ENCODE measurements at places on chromosomes 7 and 10.
A peak's percentile ranks its signal among the peaks of the same experiment; 100 is the strongest.

GRCh38 chr7:71454981-71455380 is 323.0 kb downstream of the GALNT17 start:
- DNase-seq: no peak

DNA sequence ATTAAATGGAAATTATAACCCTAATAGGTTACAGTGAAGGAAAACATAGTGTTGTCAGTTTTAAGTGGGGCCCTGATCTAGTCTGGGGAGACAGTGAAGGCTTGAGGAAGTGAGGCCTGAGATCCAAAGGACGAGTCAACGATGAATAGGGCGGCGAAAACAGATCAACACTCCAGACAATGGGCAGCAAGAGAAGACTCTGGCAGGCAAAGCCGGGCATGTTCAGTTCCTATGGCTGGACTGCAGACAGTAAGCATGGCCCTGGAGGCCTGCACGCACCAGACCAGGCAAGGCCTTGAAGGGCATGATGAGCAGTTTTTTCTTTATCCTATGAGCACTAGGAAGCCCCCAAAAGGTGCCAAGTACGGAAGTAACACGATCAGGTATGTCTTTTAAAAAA is 127.8 kb downstream of the RNF216 start:
- no peak for DNase-seq

DNA sequence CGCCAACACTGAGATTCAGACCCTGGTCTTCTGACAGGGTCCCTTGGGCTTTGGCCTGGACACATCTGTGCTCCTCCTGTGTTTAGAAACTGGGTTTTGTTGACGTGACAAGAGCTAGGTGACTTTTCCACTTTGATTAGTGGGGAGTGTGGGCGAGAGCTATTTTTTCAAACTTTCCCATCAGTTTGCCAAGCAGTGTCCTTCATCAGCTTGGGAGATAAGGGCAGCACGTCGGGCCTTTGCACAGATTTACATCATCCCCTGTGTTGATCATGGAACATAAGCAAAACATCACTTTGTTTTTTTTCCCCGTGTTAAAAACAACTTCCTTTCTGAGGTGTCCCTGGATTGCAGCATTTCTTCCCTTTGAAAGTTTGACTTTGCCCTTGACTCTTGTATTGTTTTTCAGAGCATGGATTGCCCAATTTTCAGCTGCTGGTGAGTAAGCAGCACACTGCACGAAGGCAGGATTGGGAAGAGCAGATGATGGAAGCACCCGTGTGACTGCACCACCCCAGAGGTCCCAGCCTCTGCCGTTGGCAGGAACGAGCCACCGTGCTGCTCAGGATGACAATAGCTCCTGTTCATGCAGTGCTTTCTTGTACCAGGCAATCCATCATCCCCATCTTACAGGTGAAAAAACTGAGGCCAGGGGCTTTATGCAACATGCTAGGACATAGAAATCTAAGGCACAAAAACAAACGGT is 6.4 kb upstream of the IGFBP1 start:
- no peak for DNase-seq

- peak; percentile 46 for DNase-seq
Measured at GRCh38 chr7:103989785-103990767, 618 bp upstream of the RELN start.

GRCh38 chr7:2838873-2839578 is 5.1 kb downstream of the GNA12 start:
- peak; percentile 26 for DNase-seq

GRCh38 chr10:117226813-117227451 is 14.0 kb upstream of the SLC18A2 start:
- DNase-seq: peak; percentile 69

DNA sequence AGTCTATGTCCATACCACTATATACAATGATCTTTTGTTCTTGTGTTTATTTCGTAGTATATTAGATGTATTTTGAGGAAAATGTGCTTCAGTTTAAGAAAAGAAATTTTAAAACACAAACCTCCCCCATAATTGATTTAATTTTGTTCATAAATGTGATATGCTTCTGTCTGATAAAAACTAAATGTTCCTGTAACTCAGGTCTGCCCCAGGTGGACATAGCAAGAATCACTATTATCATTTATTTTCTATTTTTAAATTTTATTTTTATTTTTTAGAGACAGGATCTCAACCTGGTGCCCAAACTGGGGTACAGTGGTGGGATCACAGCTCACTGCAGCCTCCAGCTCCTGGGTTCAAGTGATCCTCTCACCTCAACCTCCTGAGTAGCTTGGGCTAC is 43.2 kb downstream of the BEND7 start:
- no peak for DNase-seq

DNA sequence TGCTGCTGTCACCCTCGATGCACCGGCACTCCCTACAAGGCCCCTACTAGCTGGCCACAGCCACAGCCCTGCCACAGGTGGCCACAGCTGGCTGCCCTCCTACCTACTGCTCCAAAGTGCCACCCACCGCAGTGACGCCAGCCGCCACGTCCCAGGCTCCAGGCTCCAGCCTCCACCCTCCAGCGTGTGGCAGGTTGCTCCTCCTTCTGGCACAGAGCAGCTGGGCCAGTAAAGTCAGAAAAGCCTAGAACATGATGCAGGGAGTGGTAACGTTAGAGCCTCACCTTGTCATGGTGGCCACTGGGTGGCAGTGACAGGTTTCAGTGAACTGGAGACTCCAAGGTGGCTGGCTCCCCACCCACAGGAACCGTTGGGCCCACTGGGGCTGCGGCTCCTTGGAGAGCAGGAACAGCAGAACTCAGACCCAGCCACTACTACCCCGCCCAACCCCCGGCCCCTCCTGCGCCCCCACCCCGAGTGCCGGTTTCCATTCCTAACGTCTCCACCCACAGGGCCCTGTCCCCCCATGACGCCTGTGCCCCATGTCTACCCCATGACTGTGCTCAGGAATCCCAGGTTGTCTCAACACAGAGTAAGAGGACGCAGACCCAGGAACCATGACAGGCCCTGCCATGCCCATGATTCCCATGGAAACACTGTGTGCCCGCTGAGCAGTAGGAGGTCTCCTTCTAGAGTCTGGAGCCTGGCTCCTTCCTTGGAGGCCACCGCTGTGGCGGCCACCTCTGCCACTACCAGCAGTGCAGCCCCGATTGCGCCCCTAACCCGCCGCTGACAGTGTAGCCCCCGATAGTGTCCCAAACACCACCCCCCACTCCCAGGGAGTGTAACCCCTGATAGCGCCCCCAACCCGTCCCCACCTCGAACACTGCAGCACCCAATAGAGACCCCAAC is 52.3 kb upstream of the ZNF33B start:
- no peak for DNase-seq

- DNase-seq: no peak
Measured at GRCh38 chr10:49367600-49367999, 28.3 kb downstream of the DRGX start.

DNA sequence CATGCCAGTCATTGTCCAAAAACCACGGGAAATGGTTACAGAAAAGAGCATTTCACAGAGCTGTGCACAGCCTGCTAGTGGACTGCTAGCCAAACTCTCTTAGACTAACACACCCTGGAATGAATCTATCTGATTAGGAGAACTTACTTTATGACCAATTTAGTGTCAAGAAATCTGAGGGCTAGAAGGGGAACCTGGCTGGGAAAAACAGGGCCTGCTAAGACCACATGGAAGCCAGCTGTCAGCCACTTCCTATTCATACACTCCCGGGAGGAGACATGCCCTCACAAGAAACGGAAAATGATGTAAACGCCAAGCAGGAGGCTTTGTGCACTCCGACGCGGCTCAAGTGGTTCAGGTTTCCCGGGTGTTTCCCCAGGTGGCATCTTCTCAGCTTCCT is 54.8 kb downstream of the MPP7 start:
- DNase-seq: no peak

DNA sequence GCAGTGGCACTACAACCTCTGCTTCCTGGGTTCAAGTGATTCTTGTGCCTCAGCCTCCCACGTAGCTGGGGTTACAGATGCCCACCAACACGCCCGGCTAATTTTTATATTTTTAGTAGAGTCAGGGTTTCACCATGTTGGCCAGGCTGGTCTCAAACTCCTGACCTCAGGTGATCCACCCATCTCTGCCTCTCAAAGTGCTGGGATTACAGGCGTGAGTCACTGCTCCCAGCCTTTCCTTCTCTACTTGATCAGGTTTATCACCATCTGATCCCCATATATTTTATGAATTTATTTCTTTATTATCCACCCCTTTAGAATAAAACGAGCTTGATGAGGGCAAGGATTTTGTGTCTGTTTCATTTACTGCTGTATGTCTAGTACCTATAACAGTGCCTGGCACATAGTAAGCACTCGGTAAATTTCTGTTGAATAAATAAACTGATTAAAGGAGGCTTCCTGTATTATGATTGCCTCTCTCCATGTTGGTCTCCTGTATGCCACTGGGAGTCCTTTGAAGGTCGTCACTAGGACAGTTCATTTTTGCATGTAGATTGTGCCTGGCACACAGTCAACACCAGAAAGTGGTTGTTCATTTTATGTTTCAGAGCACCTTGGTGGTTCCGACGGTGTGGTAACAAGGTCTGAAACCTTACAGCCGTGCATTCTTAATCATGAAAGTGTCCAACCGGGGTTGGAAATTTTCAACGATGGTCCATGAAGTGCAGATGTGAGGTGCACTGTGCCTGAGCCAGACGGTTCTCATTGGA is 9.6 kb upstream of the EIF3A start:
- peak; percentile 65 for DNase-seq

- no peak for DNase-seq
Measured at GRCh38 chr10:35910234-35910633, 268.1 kb upstream of the FZD8 start.

- DNase-seq: no peak
Measured at GRCh38 chr7:128741491-128741890, 2.3 kb downstream of the CALU start.

GRCh38 chr7:76334320-76334967 is 24.3 kb downstream of the YWHAG start:
- no peak for DNase-seq

DNA sequence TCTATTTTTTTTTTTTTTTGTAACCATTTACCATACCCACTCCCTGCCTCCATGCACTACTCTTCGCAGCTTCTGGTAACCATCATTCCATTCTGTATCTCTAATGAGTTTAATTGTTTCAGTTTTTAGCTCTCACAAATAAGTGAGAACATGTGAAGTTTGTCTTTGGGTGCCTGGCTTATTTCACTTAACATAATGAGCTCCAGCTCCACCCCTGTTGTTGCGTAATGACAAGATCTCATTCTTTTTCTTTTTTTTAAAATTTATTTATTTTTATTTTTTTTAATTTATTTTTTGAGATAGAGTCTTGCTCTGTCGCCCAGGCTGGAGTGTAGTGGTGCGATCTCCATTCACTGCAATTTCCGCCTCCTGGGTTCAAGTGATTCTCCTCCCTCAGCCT is 142.3 kb upstream of the PCLO start:
- DNase-seq: no peak

- DNase-seq: peak; percentile 70
Measured at GRCh38 chr7:72805526-72806494, 22.2 kb downstream of the TYW1B start.

DNA sequence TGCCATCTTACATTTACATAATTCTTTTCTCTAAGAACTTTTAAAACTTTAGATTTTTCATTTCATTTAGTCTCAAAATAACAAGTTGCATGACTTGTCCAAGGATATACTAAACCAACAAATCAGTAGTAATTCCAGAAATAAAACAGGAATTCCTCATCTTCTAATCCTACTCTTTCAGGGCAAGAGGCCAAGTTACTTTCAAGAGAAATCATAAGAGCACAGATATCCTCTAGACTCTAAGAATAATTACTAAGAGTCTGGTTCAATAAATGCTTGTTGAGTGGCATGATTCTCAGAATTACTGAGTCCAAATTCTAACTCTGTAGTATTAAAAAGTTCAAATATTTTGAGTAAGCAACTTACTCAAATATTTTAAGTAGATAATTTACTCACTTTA is 12.9 kb downstream of the PDZD8 start:
- DNase-seq: no peak

DNA sequence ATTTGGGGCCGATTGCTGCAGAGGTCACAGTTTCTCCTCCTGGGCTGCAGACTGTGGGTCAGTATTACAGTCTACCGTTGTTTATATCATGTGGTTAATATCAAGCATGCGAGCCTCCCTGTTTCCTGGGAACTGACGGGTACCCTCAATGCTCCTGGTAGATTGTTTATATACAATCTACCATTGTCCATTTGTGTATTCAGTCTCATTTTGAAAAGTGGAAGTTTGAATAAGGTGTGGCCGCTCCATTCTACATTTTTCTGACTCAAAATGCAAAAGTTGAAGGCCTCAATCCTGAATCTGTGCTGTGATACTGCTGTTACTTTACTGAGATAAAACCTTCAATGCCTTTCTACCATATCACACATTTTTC is 107.9 kb downstream of the ACTR3B start:
- DNase-seq: no peak

- DNase-seq: peak; percentile 86
Measured at GRCh38 chr10:72048450-72049124, 39.8 kb downstream of the SPOCK2 start.

- peak; percentile 48 for DNase-seq
Measured at GRCh38 chr10:50393784-50394467, 142.6 kb upstream of the ASAH2 start.

DNA sequence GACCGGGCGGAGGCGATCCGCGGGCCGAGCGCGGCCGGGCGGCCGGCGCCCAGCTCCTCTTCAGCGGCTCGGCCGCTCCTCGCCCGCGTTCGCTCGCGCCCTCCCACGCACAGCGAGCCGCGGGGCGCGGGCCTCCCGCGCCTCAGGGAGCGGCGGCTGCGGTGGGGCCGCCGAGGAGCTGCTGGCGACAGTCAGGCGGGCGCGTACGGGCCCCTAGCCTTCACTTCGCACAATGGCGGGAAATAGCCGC is at the start of gene MCMBP:
Gene MCMBP, minus strand, starts transcription at position 234 of the 250 bp plus-strand sequence. CDS start 259 bp downstream, outside the sequence.
- DNase-seq: no peak

DNA sequence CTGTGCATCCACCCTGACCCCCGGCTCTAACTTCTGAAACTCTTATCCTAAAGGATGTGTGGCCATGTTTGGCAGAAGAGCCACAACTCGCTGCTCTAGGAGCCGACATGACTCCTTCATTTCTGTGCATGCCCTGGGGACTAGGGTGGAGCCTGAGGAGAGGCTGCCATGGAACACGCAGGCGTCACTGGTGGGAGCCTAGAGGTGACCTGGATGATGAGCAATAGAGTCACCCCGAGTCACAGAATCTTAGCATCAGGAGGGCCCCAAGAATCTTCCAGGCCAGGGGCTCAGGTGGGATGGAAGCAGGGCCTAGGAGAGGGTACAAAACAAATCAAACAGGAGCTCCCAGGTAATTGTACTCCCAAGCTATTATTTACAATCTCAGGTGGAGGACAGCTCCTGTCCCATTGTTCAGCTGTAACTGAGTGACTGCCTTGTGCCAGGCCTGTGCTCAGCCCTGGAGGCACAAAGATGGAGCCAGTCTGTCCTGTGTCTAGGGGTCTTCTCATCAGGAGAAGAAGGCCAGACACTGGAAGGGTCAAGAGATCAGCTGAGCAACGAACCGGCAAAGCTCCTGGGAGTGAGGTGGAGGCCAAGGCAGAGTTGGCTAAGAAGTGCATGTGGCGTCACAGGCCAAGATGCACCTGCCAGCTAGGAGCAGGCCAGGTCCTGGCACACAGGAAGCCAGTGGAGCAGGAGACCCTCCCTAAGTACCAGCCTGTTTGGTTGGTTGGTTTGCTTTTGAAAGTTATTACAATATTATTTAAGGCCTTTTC is 5.8 kb upstream of the ZNF22 start:
- DNase-seq: no peak

All from erythroblast (primary cell).